ENCODE measurements at places on chromosomes 4 and X.
A peak's percentile ranks its signal among the peaks of the same experiment; 100 is the strongest.

DNA sequence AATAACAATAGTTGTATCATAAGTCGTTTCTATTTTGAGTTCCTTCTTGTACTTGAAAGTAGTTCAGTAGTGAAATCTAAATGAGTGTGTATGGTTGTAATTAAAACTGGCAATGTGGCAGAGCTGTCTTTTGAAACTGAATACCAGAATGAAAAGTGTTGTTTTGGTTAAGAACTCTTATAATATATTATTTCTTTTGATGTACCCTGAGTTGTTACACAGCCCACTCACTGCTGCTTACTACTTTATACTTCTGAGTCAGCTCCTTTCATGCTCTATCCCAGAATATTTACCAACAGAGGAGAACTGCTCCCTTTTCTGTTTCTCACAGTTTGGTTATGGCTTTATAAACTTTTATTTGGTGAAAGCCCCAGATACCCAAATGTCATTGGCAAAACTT, 28.8 kb downstream of the FAM199X start:
- DNase-seq = no peak

DNA sequence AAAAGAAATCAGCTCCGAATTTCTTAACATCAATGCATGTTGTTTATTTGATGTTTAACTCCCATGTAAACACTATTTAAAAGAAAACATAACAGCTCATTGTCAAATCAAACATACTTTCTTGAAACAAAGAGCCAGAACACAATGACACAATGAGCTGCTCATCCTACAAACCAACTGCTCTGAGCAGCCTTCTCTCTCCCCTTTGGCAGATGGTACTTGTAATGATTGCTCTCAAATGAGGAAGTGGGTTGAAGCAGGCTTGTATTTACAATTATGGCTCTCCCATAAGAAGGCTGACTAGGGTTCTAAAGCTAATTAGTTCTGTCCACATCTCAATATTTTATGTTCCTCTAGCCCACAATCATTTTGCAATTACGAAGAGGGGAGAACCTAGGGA, 637.8 kb upstream of the ADGRL3 start:
- no peak for DNase-seq

- DNase-seq = no peak
Observed at GRCh38 chrX:69365755-69366154, 138.4 kb upstream of the NALF2 start.

DNA sequence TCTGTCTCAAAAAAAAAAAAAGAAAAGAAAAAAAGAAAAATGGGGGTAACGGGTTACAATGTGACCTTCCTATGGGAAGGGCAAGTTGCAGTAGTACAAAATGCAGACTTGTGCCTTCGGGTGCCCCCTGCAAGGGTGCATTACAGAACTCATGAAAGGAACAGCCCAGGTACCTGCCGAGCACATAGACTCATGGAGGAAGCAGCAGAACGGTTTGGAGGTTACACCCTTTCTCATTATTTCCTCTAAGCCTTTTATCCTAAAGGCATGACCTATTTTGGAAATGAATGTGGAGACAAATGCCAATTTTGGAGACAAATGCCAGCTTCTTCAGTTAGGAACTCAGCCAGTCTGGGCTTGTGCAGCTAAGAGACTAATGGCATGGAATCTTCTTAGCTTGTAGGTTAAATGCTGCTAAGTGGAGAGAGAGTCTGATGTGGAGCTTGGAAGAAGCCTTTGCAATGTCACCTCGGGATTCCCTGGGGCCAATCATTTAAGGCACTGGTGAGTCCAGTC, 44.1 kb upstream of the PRKX start:
- no peak for DNase-seq

DNA sequence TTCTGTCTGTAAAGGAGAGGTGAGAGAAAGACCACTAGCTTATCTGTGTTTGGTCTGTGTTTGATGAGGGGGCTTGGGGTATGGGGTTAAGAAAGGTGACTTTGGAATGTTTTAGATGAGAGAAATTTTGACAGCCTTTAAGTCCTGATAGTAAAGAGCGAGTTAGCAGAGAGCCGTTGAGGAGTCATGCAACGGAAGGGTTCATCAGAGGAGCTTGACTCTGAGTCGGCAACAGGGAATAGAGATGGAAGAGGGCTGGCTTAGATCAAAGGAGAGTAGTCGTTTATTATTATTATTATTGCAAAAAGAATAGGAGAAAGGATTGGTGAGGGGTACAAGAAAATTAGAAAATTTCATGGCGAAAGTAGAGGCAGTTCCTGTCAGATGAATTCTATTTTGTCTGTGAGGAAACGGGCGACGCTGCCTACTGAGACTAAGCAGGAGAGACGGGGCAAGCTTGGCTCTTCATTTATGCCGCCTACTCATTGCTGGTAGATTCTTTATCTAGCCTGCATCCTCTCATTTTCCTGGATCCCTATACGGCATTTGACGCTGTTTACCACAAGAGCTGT, 473 bp upstream of the VAMP7 start:
- peak; percentile 12 for DNase-seq

- no peak for DNase-seq
Observed at GRCh38 chr4:137421796-137422195, 110.5 kb downstream of the PCDH18 start.

GRCh38 chr4:81647388-81647787, 175.7 kb upstream of the RASGEF1B start:
- no peak for DNase-seq

- no peak for DNase-seq
Observed at GRCh38 chr4:114597410-114598115, 1.0 kb upstream of the UGT8 start.

- peak; percentile 40 for DNase-seq
Observed at GRCh38 chr4:73172161-73172560, 86.4 kb downstream of the ANKRD17 start.

DNA sequence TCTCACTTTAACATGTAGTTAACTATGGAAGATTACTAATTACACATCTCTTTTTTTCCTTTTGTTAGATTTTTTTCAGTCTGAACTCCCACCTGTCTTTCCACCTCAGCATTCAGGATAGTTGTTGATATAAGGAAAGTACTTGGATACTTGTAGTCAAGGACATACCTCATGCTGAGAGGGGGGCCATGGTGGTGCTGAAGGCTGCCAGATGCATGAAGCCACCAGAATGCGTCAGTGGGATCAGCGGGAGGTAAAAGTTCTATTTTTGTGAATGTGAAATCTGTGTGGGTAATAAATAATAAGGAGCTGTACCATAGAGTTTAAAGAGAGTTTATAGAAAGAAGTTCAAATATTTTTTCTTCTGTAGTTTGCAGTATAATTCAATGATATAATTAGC, 13.1 kb upstream of the NDST4 start:
- DNase-seq = no peak

GRCh38 chr4:8349664-8350236, 80.2 kb downstream of the HTRA3 start:
- DNase-seq = no peak

DNA sequence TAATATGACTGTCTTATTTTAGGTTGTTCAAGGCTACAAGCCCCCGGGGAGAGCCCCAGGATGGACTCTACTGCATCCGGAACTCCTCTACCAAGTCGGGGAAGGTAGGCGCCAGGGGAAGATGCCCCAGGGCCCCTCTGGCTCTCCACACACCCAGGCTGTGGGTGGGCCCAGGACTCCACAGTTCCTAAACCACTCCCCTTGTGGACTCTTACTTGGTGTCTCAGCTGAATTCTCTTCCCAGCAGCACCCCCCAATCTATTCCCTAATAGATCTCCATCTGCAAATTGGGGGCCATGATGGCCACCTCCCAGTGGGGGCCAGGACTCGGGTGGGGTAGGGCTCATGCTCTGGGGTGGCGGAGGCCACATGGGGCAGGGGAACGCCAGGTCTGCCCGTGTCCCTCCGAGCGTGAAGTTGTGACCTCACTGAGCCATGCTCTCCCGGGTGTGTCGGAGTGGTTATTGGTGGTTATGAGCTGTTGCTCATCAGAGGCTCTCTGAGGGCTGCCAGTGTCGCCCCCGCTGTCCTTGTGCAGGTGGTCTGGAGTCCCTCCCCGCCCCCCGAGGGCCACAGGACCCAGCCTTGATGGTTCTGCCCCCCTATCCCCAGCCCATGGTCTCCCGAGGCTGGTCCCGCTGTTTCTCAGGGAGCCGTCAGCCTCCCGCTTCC, 11.2 kb upstream of the ADD1 start:
- DNase-seq = no peak

DNA sequence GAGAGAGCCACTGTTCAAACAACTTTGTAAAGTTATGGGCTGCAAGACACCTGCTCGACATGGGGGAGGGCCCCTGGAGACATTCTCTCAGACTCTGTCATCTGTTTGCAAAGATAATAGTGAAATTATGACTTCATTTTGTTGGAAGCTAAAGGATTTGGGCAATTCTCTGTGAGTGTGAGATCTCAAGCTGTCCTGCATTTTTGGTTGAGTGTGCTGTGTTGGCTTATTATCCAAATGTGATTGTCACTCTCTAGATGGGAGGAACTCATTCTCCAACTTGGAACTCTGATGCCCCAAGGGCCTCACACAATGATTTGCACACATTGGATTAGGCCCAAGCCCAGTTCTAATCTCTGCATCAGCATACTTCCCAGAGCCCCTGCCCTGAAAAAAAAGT, 63.7 kb downstream of the STK32B start:
- no peak for DNase-seq

GRCh38 chr4:74267998-74268606, 40.2 kb upstream of the EPGN start:
- peak; percentile 78 for DNase-seq

DNA sequence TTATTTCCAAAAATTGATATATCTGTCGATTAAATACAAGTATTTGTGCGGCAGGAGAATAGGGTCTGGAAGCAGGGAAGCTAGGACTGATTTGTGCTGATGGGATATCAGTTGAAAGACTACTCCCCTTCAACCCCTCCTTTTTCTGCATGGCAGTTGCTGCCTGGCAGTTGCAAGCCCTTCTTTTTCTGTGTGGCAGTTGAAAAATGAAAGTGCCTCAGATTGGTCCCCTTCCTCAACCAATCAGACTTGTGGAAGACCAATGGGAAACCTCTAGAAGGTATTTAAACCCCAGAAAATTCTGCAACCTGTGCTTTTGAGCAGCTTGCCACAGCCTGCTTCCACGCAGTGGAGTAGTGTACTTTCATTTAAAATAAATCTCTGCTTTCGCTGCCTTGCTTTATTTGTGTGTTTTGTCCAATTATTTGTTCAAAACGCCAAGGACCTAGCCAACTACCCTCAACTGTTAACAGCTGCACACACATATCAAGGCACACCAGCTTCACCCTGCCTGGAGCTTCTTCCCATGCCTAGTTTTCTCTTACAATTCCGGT, 1.5 kb upstream of the TMA16 start:
- no peak for DNase-seq

DNA sequence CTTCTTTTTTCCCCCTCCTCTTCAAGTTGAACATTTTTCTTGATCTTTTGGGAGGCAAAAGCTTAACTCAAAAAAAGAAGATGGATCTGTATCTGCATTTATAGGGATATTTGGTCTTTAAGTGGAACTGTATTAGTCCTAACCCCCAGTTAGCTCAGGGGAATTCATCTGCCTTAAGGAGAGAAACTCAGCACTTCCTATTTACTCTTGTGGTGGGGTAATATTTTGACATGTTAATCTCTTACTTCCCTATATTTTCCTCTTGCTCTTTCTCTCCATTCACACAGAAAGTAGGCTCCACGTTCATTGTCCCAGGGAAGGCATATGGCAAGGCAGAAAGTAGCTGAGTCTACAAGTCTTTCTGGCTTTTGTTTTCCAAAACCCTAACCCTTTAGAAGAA, 5.3 kb downstream of the LRRC66 start:
- no peak for DNase-seq

GRCh38 chr4:92529510-92529909, 225.7 kb downstream of the GRID2 start:
- no peak for DNase-seq

- DNase-seq = no peak
Observed at GRCh38 chr4:8067945-8068896, 90.4 kb downstream of the ABLIM2 start.

- no peak for DNase-seq
Observed at GRCh38 chrX:140104760-140105159, 139.4 kb upstream of the CXorf66 start.

DNA sequence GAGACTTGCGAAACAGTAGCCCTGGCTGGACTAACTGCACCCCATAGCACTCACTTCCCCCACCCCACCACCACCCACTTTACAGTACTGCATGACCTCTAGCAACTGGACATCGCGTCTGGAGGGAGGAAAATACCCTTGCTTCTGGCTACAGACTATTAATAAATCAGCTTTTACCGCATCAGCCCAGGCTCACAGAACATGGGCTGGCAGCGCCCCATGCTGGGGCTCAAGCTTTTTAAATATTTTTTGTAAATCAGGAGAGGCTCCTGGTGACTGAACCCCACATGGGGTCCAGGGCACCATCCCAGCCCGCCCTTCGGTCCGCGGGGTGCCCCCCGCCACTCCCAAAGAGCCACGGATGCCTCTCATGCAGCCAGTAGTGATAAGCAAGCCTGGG, 2.7 kb downstream of the HS6ST2 start:
- no peak for DNase-seq

- no peak for DNase-seq
Observed at GRCh38 chr4:1415681-1415981, 9.4 kb upstream of the NKX1-1 start.

DNA sequence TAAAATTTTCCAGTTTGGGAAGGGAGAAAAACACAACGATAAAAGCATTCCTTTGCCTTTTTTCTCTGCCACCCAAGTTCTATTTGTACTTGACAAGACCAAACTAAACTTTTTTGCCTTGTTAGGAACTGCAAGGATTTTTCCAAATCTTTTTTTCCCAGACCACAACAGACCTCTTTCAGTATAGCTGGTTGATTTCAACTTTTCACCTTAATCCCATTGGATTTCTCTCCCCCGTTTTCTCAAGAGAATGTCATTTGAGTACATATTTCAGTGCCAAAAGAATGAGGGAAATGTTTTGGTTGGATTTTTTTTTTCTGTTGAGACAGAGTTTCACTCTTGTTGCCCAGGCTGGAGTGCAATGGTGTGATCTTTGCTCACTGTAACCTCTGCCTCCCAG, 18.5 kb upstream of the SGMS2 start:
- DNase-seq = peak; percentile 35

GRCh38 chrX:109344678-109345077, 137.2 kb downstream of the GUCY2F start:
- no peak for DNase-seq

DNA sequence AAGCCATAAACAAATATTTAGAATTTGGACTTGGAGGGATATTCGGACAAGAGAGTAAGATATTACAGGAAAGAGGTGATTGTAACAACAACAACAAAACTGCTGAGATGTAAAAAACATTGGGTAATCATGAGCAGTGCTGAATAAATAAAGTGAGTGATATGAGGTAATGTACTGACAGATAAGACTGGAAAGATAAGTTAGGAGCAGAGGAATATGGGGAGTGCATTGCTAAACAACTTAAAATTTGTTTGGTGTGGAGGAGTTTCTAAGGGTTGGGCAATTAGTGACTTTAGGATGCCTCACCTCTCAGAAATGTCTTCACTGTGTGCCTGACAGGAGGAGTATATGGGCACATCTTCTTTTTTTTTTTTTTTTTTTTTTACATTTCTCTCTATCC, 637.8 kb upstream of the GRIA3 start:
- DNase-seq = no peak

All from fibroblast of the aortic adventitia (primary cell).